ENCODE measurements at places on chromosomes 16 and 17.
A peak's percentile ranks its signal among the peaks of the same experiment; 100 is the strongest.

GRCh38 chr16:85635545-85636140 lies 22.5 kb downstream of the GSE1 start:
- no peak for DNase-seq

- DNase-seq, result no peak
These were observed 8.5 kb downstream of the KRTAP1-5 start for GRCh38 chr17:41018541-41018940.

DNA sequence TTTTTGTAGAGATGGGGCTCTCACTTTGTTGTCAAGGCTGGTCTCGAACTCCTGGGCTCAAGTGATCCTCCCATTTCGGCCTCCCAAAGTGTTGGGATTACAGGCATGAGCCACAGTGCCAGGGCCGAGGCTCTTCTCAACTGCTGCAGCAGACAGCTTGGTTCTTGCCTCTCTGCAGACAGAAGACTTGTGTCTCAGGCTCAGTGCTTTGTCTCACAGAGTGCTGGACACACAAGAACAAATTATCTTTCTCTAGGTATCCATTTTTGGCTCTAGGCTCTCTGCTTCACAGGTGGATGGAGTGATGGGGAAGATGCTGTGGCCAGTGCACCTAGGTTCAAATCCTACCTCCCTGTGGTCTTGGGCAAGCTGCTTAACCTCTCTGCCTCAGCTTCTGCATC lies 80.8 kb upstream of the RNU2-1 start:
- no peak for DNase-seq

- peak; percentile 53 for DNase-seq
These were observed 173.3 kb upstream of the CACNG5 start for GRCh38 chr17:66661411-66662256.

- no peak for DNase-seq
These were observed 76.3 kb downstream of the GAS7 start for GRCh38 chr17:10121971-10122707.

DNA sequence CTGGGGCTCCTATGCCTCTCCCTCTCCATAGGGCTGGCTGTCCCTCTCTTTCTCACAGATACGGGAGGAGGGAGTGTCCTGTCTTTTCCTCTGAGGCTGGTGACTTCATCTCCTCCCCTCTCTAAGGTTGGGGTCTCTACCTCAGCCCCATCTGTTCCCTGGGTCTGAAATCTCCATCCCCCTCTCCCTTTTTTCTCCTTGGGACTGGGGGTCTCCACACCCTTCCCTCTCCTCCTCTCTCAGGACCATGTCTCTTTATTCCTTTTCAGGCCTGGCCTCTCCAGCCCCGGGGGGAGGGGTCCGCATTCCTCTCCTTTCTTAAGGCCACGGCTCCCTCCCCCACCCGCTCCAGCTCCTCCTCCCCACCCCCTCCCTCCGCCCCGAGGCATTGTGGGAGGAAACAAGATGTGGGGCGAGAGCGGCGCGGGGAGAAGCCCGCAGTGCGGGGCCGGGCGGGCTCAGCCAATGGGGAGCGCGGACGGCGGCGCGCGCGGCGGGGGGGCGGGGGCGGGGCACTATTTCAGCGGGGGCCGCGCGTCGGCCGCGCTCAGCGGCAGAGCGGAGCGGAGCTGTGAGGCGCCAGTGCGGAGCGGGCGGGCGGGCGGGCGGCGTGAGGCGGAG lies at the start of gene DYNLL2:
TSS of gene DYNLL2 (plus strand) at position 550 of the 621 bp plus-strand sequence. CDS start 3,672 bp downstream, outside the sequence.
- DNase-seq, result peak; percentile 92

DNA sequence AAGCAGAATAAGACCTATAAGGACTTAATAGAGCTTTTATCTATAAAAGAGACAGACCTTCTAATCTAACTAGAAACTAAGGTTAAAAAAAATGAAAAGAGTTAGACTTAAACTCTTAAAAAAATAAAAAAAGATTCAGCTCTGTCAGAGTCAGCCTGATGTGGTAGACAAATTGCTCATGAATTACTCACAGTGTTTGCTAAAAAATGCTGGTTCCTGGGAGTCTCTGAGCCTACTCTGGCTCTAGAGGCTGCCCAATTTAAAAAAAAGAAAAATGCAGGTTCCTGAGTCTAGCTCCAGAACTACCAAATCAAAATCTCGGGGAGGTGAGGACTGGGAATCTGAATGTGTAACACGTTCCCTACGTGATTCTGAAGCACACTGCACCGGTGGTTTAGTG lies 18.1 kb downstream of the SOST start:
- DNase-seq, result no peak

- no peak for DNase-seq
These were observed 45.8 kb upstream of the NDRG4 start for GRCh38 chr16:58454178-58454577.

DNA sequence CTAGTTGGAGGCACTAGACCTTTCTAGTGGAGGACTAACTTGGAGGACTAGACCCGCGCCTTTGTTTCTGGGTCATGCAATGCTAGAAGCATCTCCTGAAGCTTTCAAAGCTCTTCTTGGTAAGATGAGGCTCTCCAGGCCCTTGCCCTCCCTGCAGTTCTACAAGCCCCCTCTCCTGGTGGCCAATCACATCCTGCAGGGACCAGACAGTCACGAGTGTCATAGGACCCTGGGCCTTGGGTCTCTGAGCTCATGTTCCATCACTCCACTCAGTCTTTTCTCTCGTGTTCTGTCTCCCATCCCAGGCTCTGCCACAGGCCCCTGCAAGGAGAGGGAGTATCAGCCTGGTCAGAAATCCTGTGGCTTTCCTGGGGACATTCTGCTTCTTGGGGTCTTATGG lies 119.6 kb downstream of the CYLD start:
- no peak for DNase-seq

DNA sequence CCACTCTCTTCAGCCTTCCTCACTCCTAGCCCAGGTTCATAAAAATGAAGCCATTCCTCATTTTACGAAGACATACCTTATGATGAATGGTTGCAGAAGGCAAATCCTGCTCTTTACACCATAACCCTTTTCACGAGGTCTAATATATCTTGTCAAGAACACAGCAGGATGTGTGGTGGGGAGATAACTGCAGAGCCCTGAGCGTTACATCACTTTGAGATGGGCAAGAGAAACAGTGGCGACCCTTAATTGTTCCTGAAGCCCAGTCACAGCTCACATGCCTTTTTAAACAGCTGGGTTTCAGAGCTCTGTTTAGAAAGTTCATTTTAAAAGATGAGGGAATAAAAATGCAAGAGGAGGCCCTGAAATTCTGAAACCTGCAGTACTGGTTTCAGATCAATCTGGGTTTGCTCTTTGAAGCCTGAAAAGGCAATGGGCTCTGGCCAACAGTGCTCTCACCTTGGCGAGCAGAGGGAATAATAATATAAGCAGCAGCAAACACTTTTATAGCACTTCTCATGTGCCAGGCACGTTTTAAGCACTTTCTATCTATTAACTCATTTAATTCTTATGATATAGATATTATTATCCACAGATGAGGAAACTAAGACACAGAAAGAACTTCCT lies 2.9 kb downstream of the FAM117A start:
- DNase-seq, result no peak

DNA sequence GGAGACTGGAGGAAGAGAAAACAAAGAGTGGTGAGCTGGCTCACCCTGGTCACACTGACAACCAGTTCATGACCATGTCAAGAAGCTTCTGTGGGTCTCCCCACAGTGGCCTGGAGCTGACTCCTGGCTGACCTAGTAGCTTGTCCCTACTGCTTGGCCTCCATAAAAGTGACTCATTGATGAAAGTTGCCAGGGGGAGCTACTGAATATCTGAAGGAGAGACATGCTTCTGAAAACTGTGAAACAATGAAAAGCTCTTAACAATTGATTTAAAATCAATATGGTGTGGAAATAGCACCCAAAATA lies 22.0 kb downstream of the SMPD3 start:
- DNase-seq, result no peak

GRCh38 chr16:48597563-48598387 lies 12.2 kb downstream of the N4BP1 start:
- no peak for DNase-seq

DNA sequence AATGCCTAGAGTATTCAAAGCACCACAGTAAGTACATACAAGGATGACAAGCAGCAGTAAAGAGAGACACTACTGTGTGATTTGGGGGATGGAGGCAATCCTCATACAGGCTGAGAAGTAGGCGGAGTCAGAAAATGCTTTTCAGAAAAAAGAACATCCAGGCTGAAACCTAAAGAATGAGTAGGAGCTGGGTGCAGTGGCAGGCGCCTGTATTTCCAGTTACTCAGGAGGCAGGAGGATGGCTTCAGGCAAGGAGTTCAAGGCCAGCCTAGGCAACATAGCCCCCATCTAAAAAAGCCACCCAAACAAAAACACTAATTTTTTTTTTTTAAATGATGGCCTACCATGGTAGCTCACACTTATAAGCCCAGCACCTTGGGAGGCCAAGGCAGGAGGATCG lies 10.3 kb downstream of the KANSL1 start:
- DNase-seq, result no peak

- DNase-seq, result no peak
These were observed 12.3 kb upstream of the SLC7A5 start for GRCh38 chr16:87881324-87882200.

- DNase-seq, result no peak
These were observed 2.1 kb downstream of the RHBDL3 start for GRCh38 chr17:32267690-32268205.

DNA sequence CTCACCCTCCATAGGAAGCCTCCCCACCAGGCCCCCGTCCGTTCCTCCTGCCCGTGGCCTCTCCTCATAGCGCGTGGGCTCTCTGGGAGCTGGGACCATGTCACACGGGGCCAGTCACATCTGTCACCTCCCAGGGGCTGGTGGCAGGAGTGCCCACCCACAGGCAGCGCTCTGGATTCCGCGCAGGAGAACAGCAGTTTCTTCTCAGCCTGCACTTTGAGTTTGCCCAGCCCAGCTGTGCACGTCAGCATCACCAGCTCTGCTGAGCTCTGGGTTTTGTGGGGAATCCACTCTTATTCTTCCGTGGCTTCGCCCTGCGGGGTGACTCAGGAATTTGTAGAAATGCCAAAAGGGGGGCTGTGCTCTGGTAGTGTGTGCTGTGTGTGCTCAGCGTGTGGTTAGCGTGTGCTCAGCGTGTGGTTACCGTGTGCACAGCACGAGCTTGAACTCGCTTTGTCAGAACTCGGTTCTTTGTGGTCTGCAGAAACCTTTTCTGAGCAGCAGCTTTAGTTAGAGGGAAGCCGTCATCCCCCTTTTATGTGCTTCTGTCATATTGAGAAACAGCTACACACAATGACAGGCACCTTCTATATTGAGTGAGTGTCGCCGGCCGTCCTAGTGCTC lies 3.2 kb downstream of the ACSF3 start:
- DNase-seq, result peak; percentile 88

- DNase-seq, result peak; percentile 65
These were observed 22.7 kb downstream of the GGA3 start for GRCh38 chr17:75238684-75239191.

DNA sequence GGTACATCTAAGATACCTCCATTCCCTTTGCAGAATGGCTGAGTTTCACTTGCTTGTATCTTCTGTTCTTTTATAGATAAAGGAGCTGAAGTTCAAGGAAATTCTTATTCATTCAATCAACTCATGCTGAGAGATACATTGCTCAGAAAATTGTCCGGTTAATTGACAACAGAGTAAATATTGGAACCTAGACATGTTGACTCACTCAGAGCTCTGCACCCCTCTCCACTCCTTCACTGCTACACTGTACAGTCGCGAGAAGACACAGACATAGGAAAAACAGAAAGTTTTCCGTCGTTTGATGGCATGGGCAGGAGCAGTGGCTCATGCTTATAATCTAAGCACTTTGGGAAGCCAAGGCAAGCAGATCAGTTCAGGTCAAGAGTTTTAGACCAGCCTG lies 690.5 kb upstream of the SOX9 start:
- DNase-seq, result no peak

GRCh38 chr17:10380631-10381408 lies 8.0 kb upstream of the MYH13 start:
- DNase-seq, result no peak

DNA sequence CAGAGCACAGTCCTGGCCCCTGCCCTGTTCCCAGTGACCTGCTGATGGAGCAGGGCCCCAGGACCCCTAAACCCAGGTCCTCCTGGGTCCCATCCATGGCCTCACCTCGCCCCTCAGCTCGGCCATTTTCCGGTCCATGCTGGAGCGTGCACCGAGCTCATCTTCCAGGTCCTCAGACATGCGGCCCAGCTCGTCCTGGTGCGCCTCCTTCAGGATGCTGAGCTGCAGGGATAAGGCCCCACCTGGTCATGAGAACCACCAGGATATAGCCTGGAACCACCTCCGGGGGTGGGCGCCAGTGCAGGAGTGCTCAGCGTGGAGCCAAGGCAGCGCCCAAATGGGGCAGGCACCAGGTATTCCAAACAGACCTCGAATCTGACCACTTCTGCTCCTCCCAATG lies 17.9 kb downstream of the CCDC102A start:
- no peak for DNase-seq

DNA sequence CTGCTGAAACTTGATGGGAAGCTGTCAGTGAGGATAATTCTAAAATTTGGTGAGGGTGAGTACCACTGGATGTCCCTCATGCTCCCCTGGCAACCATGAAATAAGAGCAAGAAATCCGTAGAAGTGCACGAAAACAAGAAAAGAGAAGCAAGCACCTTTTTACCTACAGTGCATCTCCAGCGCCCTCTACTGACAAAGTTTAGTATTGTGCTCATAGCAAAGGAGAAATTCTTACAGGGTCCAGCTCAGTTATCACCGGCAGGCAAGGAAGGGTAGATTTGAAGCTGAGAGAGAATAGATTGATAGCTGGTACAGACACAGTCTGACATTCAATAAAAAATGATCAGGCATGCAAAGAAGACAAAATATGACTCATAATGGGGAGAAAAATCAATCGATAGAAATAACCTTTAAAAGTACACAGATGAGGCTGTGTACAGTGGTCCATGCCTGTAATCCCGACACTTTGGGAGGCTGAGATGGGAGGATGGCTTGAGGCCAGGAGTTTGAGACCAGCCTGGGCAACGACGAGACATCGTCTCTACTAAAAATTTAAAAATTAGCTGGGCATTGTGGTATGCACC lies 28.3 kb upstream of the TEX2 start:
- DNase-seq, result peak; percentile 27

DNA sequence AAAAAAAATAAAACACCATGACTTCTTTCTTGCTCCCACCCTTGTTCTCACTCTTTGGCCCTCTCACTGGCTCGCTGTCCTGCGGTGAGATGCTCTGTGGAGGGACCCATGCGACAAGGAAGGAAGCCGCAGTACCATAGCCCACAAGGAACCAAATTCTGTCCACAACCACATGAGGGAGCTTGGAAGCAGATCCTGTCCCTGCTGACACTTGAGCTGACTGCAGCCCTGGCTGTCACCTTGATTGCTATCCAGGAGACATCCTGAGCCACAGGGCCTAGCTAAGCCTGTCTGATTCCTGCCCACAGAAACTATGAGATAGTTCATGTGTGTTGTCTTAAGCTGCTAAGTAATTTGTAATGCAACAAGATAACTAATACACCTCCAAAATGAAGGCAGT lies 4.8 kb upstream of the MT2A start:
- no peak for DNase-seq

GRCh38 chr17:55570391-55570790 lies 59.1 kb upstream of the SMIM36 start:
- DNase-seq, result no peak

- peak; percentile 48 for DNase-seq
These were observed 12.8 kb upstream of the SKAP1 start for GRCh38 chr17:48442819-48443218.

All from activated CD4-positive, alpha-beta T cell treated with anti-CD3 and anti-CD28 coated beads, Interleukin-2, Interleukin-4, amounts not matched to agents 100 ng/mL and 50 ng/mL, durations not matched to agents 16 hours and 8 hours (primary cell).